ENCODE measurements at places on chromosomes 13 and 19.

DNA sequence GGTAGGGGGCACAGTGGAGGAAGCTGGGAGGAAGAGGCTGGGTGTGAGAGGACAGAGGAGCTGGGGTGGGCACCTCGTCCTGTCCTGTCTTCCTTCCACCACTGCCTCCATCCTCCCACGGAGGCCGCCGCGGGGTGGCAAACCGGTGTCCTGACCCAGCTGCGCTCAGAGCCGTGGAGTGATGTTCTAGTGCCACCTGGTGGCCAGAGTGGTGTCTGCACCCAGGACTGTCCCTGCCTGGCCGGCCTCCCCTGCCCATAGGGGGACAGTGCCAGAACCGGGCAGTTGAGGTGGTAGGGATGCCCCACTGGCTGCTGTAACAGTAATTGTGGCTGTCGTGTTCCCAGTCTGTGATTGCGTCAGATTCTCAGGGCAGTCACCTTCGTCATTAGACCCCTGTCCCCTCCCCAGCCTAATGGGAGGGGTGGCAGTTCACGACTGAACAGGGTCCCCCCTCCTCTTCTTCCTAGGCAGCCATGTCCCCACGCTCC, 11.1 kb upstream of the ARRDC2 start:
- peak; percentile 83 for DNase-seq

DNA sequence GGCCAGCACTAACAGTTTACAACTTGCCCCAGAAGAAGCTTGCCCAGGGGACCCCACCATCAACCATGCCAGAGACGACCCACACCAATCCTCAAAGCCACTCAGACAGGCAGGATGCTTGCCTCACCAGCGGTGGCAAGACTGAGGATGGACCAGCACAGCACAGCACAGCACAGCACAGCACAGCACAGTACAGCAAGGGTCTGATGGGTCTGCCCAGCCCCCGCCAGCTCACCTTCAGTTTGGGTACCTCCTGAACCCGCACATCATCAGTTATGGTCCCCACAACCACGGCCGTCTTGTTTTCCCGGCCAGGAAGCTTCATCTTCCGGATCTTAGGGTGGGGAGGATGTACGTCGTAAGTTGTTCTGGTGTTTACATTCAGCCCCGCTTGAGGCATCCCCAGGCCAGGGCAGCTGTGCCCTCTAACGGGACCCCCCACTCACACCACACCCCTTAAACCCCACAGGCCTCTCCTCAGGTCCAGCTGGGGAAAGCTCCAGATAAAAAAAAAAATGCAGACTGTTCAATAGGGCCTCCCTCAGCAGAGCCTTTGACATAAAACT, 1.7 kb upstream of the FAM83E start:
- DNase-seq: no peak

DNA sequence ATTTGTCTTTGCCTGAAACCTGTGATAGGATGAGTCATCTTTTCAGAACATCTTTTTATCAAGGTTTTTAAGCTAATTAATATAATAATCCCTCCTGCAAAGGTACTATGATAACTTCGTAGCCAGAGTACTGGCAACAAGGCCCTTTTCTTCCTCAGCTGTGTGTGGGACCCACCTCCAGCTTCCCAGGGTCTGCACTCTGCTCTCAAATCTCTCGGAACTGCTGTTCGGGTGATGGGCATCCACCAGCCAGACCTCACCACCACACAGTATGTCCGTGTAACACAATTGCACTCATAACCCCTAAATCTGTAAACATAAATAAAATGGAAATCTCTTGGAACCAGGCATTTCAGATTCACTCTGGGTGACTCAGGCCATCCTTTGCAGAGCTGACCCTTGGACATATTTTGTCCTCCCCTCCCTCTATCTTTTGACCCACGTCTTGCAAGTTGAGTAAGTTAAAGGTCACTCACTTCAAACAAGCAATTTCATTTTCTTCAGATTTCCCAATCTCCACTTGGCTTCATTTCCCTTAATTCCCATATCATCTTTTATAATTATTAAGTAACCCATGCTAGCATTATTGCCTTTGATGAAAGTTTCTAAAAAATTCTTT, 29.5 kb downstream of the COL4A1 start:
- no peak for DNase-seq

DNA sequence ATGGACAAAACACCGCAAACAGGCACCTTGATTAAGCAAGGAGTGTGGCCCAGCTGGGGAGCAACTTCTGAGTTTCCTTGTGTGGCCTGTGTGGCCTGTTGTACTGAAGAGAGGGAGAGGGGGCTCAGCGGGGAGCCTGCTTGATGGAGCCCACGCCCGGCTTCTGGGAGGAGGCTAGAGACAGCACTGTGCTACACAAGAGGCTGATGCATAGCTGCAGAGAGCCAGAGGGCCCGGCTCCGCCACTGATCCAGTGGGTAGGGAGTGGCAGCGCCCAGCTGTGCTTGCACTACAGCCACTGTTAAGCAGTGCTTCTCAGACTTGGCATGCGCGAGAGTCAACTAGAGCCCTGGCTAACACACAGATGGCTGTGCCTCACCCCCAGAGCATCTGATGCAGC, 19.0 kb downstream of the LYL1 start:
- DNase-seq: no peak

DNA sequence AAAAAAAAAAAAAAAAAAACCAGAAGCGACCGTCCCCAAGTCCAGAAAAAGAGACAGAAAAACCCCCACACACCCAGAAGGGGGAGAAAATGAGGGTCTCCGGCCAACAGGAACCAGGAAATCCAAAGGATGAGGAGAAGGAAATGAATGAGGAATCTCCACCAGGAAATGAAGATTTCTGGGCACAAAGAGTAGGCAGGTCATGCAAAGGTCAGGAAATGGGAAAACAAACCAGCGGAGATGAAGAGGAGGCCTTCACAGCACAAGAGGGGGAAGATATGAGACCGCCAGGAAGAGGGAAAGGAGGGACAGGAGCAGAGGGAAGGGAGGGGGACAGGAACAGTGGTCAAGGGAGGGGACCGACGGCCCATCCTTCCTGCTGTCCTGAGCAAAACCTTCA, 5.8 kb downstream of the TEAD2 start:
- no peak for DNase-seq

GRCh38 chr19:31070146-31071065, 278.8 kb downstream of the TSHZ3 start:
- no peak for DNase-seq

- no peak for DNase-seq
Measured at GRCh38 chr13:73556128-73556527, 497.3 kb downstream of the KLF5 start.

GRCh38 chr19:29805031-29805965, 6.5 kb upstream of the CCNE1 start:
- no peak for DNase-seq

DNA sequence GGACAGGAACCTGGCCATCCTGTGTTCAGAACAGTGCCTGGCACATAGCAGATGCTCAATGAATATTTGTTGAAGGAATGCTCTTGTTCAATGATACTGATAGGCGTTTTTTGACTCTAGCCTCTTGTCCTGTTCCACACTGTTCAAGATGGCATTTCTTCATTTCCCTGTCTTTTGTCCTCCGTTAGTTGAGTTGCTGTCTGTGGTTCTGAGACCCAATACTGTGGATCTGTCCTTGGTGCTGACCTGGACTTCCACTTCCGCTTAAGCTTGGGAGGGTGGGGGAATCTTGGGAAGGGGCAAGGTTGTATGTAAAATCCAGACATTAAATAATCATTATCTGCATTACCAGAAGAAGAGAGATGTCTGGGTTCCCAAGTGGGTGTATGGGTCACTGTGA, 8.3 kb upstream of the KCNN4 start:
- no peak for DNase-seq

DNA sequence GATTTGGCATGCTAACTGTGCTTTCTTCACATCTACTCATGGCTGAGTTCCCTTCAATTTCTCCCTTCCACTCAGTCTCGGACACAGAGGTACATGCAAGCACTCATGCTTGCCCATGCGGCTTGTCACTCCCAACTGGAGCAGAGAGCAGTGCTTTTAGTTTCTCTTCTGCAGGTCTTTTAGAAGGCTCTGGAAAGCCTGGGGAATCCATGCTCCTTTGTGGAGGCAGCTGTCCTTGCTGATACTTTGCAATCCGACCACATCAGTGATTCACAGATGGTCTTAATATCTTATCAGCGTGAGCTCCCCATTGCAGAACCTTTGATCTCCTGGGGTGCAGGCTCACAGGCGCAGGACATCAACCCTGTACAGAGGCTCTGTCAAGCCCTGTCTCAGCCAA, 203.9 kb downstream of the COL4A1 start:
- DNase-seq: no peak

GRCh38 chr13:81078048-81078447, 737.1 kb upstream of the SPRY2 start:
- no peak for DNase-seq

DNA sequence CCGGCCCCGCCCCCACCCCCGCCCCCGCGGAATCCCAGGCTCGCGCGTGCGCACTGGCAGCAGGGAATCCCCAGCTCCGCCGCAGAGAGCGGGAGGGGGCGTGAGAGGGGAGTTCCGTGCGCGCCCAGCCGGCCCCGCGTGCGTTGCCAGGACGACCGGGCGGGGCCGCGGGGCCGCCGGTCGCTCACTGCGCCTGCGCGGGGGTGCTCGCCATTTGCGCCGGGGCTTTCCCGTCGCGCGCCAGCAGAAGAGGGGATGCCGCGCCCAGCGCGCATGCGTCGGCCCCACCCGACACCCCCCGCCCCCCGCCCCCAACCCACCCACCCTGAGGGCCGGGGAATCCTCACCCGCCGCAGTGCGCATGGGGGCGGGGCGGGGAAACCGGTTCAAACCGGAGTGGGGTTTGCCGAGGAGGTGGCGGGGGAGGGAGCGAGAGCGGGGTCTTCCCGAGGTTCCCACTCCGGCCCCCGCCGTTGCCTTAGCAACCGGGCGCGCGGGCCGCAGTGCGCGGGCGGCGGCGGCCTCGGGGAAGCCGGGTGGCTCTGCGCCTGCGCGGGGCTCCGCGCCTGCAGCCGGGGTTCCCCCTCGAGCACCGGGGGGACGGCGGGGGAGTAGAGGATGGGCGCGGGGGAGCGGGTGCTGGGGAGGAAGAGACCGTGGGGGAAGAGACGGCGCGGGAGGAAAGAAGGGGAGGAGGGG, 15.1 kb downstream of the CCDC124 start:
- DNase-seq: peak; percentile 94

- no peak for DNase-seq
Measured at GRCh38 chr13:43295321-43295720, 271.9 kb downstream of the DNAJC15 start.

GRCh38 chr19:41816761-41817160, 20.4 kb downstream of the CEACAM3 start:
- DNase-seq: no peak

DNA sequence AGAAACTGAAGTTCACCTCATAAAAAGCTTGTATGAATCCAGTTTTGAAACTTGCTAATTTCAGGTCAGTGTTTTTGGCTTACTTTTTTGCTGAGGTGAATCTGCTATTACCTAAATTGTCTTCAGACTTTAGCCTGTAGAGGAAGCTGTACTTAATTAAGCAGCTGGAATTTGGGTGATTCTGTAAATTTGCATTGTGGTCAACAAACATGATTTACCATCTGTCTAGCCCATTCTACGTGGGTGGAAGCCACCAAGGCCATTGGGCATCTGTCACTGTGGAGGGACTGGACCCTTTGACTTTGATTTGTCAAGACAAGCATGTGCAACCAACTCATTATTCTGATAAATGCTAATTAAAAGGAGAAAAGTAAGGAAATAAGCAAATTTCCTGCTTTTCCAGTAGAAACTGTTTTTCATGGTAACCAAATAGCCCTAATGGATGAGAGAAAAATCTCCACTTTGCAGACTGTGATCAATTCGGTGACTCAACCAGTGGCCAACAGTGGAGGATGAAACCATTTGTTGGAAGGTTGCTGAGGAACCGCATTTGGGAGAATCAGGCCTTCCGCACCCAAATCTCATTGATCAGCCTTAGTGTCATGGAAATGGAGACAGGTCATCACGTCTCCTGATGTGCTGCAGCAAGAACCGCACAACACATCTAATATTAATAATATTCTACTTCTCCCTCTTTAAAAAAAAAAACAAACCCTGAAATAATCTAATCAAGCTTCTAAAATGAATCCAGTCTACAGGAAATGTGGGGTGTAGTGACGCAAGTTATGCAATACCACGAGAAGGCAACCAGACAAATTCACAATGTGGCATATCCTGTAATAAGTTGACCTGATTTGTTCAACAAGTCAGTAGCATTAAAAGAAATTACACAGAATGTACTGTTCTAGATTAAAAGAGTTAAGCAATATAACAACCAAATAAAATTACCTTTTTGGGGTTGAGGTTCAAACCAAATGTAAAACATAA, 54.3 kb downstream of the GARRE1 start:
- no peak for DNase-seq

GRCh38 chr19:51994048-51994644, 7.5 kb upstream of the ZNF350 start:
- DNase-seq: no peak

DNA sequence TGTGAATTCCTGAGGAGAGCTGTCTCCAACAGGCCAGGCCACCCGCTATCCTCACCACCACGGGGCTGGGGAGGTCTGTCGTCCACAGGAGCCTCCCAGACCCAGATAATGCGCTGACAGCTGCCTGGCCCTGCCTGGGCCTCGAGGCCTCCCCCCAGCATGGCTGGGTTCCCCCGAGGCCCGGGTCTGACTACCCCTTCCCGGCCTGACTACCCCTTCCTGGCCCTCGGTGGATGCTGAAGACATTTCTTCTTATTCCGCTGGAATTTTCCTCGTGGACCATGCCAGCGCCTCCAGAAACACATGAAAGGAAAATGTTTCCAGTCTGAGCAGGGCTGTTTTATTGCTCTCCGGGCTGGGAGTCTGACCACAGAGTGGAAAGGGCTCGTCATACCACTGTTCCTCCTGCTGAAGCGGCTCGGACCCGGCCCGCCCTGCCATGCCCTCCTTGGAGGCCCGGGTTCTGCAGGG, 16.8 kb upstream of the COMP start:
- no peak for DNase-seq

- no peak for DNase-seq
Measured at GRCh38 chr13:90493667-90494066, 853.8 kb upstream of the MIR17HG start.

GRCh38 chr13:64928696-64929499, 2301.2 kb downstream of the PCDH9 start:
- DNase-seq: no peak

DNA sequence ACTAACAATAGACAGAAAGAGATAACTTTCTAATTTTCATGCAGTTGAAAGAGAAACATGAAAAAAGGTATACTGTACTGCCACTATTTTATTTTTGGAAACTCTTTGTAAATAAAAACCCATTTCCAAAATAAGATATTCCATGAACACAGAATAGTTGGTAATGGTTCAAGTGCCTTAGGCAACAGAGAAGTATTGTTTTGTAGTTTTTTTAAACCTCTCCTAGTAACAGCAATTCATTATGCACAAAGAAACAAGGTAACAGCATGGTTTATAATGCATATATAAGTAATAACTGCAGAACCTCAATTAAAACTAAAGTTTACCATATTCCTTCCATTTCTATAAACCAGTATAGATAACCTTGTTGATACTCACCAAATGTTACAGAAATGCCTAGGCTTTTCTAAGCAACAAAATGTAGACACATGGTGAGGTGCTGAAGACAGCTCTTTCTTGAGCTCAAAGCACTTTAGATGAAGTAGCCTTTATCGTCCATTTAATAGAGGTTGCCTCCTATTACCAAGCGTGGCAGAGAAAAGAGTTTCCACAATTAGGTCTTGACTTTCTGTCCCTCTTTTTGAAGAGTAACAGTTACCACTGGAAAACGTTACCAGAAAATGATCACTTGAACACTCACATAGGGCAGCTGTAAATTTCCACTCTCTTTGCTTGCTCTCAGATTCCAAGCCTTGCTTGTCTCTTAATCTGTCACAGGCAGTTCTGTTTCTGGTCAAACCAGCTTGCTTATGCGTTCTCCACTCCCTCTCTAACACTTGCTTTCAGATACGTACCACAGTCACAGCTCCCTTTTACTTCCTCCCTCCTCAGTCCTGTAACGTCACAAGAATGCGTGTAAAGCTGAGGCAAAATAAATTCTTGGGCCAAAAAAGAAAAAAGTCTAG, 42.9 kb downstream of the CAB39L start:
- DNase-seq: no peak

Measured in stimulated activated CD4-positive, alpha-beta T cell treated with anti-CD3 and anti-CD28 coated beads, Interleukin-12 subunit alpha, Interleukin-12 subunit beta, amount 100 ng/mL, for 4 hours (primary cell).